H9 (cell line): ENCODE measurements at places on chromosomes 6 and 20. TPM values are rescaled to one million over a fixed set of nuclear protein-coding genes. Genes with fewer than 3 reads are reported as not detected.

Gene RGS19
- total RNA-seq: 11.7 and 12.8 TPM in 2 replicates

Gene PTK6
- total RNA-seq: 0.44 and 0.46 TPM in 2 replicates

Gene EYA2
- total RNA-seq: 0.68 and 0.74 TPM in 2 replicates

Gene OXT
- total RNA-seq: 0.64 TPM in 1 of 2 replicates, not detected in the other

- peaks cover 1% of the 10 kb centered on the region; the same call in 1 of the 3 replicates for H3K36me3 ChIP-seq
- no peak overlapping the region for H3K27ac ChIP-seq
- no peak overlapping the region for H3K4me3 ChIP-seq
- no peaks in the 10 kb centered on the region for H3K27me3 ChIP-seq
- no peaks in the 10 kb centered on the region for H3K4me1 ChIP-seq
Observed at GRCh38 chr6:103820148-103820547, 1039.6 kb downstream of the HACE1 start.

DNA sequence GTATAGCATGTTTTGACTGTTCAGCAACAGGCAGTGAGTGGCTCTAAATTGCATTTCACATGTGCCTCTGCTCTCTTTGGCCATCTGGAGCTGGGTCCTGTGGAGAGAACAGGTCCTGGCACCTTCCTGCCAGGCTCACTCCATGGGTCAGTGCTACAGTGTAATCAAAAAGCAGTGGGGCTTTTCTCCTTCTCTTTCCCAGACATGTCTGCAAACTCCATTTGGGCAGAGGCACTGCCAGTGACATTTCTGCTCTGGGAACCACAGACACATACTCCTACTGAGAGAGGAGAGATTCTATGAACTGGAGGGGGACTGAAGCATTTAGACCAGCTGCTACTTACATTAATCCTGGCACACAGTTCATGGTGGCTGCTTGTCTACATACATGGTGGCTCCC lies 68.3 kb upstream of the TRAF3IP2 start:
- H3K27ac ChIP-seq: no peak overlapping the region
- H3K4me1 ChIP-seq: peaks cover 4% of the 10 kb centered on the region; the same call in 1 of the 2 replicates
- no peak overlapping the region for H3K4me3 ChIP-seq
- no peak for DNase-seq
- peaks cover 14% of the 10 kb centered on the region; the same call in 2 of the 3 replicates for H3K36me3 ChIP-seq

GRCh38 chr6:31468311-31468710 lies 29.6 kb upstream of the MICB start:
- no peaks in the 10 kb centered on the region for H3K27me3 ChIP-seq
- no peak overlapping the region for H3K27ac ChIP-seq
- DNase-seq: no peak
- H3K4me3 ChIP-seq: no peak overlapping the region

- no peaks in the 10 kb centered on the region for H3K27me3 ChIP-seq
- no peak overlapping the region for H3K27ac ChIP-seq
- H3K36me3 ChIP-seq: no peaks in the 10 kb centered on the region
- no peak overlapping the region for H3K4me3 ChIP-seq
- no peak for DNase-seq
- H3K4me1 ChIP-seq: no peaks in the 10 kb centered on the region; the same call in 1 of the 2 replicates
Observed at GRCh38 chr6:112223070-112223861, 31.1 kb downstream of the LAMA4 start.
